ENCODE measurements at places on chromosomes 7 and 10.

DNA sequence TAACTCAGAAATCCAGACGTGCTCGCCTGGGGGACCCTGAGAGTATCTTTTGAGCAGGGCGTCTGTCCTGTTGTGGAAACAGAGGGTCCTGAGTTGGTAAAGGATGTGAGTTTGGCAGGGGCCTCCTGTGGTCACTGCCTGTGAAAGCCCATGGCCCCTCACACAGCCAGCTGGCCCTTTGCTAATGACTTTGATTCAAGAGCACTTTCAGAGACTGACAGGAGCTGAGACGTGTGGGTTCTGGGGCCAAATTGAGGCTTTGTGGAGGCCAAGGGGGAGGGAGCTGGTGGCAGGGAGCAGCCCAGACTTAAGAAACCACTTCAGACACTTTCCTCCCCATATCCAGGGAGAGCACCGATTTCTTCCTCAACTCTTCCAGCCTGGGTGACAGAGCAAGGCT, 459.4 kb upstream of the FOXK1 start:
- no peak for DNase-seq

DNA sequence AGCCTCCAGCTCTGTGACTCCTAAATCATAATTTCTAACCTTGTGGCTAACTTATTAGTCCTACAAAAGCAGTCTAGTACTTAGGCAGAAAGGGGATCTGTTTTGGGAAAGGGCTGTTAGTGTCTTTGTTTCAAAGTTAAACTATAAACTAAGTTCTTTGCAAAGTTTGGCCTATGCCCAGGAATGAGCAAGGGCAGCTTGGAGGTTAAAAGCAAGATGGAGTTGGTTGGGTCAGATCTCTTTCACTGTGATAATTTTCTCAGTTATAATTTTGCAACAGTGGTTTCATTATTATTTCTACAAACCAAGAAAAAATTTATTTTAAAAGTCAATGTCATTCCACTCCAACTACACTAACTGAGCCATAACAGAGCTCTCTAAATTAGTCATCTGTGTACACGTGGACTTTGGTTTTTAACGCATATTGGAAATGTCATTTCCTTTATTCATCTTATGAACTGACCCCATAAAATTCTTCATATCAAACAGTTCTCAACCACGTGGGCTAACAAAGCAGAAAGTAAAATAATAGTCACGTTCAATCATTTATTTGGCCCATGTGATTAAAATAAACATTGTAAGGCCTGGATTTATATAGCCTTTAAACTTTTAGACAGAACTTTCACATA, 143.2 kb upstream of the C7orf33 start:
- DNase-seq = no peak

GRCh38 chr7:95139922-95140321, 184.4 kb downstream of the PON1 start:
- no peak for DNase-seq

DNA sequence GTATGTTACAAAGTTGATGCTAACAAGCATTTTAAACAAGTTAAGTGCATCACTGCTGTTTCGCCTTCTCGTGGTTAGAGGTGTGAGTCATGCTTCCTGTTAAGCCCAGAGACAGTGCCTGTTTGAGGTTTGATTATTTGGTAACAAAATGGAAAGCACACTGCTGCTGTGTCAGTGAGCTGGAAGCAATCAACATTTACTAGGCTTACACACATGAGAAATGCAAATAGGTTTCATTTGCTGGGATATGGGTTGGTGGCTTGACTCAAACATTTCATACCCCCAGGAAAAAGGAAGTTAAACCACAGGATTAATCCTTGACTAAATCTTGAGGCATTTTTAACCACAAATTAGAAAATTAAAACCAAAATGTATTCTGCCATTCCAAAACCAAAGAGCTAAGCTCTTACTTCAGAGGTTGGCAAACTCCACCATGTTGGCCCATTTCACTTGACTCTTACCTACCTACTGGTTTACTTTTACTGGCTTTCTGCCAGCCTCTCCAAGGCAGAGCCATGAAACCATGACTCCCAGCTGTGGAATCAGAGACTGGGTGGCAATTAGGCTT, 139.2 kb downstream of the ETV1 start:
- DNase-seq = no peak

DNA sequence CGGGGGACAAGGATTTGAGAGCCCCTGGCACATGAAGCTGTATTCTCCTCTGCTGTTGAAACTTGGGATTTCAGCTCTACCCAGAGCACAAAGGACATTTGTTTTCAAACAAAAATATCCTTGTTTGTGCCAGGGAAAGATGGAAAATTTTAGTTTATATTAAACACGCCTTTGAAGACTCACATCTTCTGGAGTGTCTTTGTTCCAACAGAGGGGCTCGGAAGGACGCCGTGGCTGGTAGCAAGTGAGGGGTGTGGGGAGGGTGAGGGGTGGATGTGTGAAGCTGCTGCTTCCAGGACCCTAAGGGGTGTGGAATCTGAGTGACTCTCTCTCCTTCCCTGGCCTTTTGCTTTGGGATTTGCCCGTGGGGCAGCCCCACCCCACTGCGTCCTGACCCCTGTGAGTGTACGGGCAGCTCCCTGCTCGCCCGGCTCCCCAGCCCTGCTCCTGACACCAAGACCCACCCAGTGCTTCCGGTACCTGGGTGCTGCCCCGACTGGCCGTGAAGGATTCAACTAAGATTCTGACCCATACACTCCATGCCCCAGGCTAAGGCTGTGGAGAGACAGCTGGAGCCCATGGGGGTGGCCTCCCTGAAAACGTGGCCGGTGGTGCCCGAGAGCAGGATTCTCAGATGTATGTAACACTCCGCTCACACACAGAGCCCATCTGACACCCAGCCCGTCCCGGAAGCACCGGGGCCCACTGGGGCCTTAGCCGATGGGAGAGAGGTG, 59.6 kb downstream of the ZRANB1 start:
- peak; percentile 86 for DNase-seq

- no peak for DNase-seq
Observed at GRCh38 chr10:128431083-128431482, 304.9 kb upstream of the MKI67 start.

DNA sequence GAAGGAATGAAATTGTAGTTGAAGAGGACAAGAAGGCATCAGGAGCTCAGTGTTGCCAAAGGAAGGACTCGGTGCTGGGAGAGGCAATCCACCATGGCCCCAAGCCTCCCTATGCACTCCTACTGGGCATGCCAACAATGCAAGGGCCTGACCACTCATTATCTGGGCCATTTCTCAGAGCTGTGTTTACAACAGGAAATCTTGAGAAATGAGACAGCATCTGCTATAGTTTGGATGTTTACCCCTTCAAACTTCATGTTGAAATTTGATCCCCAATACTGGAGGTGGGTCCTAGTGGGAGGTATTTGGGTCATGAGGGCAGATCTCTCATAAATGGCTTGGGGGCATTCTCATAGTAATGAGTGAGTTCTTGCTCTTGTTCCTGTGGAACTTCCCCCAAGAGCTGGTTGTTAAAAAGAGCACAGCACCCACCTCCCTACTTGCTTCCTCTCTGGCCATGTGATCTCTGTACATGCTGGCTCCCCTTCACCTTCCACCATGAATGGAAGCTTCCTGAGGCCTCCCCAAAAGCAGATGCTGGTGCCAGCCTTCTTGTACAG, 50.8 kb upstream of the AOAH start:
- DNase-seq = no peak

DNA sequence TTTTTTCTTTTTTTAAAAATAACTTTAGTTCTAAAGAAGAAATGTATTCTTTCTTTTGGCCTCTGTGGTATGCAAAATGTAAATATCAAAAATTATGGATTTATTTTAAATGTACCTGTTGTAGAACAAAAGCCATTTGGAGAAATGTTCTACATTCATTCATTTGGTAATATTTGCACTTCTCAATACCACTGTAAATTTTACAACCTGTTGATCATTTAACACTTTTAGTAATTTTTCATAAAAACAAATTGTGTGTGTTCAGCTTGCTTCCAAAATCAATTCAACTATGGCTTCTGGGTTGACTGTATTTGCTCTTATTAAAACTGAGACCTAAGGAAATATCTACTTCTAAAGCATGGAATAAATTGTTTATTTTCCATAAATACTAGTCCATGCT, 2.3 kb upstream of the IGF2BP3 start:
- DNase-seq = no peak

DNA sequence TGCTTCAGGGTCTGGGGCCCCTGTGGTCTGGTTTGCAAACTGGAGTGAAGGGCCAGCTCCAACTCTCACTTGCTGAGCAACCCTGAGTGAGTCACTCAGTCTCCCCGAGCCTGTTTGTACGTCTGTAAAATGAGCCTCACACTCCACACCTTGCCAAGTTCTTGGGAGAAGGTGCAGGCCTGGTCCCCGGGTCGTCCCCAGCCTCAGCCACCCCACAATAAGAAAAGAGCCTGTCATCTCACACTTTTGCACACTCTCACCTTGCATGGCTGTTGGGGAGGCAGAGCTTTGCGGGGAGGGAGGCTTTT, 5.2 kb downstream of the GRIFIN start:
- DNase-seq = no peak

- no peak for DNase-seq
Observed at GRCh38 chr10:70324951-70325781, 41.4 kb upstream of the NPFFR1 start.

GRCh38 chr10:65827359-65827758, 1098.5 kb upstream of the LRRTM3 start:
- DNase-seq = no peak

DNA sequence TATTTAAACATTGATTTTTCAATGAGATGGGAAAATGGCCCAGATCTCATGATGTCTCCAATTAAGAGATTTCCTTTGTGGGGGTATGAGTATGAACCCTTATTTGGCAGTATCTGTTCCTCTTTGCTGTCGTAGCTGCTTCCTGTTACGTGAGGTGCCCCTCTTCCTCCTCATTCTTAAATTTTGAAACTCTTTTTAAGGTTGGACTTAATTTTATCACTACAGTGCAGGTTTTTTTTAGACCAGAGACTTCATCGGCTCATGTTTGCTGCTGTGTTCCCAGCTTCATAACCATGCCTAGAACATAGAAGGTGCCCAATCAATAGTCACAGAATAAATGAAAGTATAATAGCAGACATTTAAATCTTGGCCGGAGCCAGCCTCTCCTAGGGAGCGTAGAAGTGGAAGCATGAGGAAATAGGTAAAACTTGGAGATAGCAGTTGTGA, 2.4 kb downstream of the MIOS start:
- no peak for DNase-seq

- DNase-seq = no peak
Observed at GRCh38 chr7:132414857-132415256, 161.4 kb downstream of the PLXNA4 start.

GRCh38 chr7:30703756-30704155, 21.5 kb upstream of the CRHR2 start:
- DNase-seq = no peak

GRCh38 chr7:28835800-28836199, 122.3 kb downstream of the TRIL start:
- no peak for DNase-seq

DNA sequence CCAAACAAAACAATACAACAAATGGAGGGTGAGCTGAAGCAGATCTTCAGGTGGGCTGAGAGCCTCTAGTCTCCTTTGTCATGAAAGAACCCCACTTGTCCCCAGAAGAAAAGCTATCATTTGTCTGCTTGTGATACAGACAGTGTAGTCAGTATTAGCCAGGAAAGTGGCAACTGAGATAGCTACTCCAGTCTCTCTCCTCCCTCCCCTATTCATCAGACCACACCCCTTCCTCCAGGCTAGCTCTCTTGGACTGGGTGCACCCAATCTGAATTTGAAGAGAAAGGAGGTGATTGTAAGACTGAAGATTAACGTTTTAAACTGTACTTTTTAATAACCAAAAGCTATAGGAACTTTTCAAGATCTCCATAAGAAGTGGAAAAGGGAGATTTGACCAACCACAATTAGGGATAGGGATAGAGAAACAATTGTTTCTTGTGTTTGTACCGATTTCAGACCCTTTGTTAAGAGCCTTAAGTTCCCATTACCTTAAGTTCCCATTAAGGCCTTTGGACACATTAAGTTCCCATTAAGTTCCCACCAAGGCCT, 14.1 kb downstream of the BMPR1A start:
- DNase-seq = no peak

- DNase-seq = no peak
Observed at GRCh38 chr7:88401009-88401623, 94.4 kb upstream of the STEAP4 start.

DNA sequence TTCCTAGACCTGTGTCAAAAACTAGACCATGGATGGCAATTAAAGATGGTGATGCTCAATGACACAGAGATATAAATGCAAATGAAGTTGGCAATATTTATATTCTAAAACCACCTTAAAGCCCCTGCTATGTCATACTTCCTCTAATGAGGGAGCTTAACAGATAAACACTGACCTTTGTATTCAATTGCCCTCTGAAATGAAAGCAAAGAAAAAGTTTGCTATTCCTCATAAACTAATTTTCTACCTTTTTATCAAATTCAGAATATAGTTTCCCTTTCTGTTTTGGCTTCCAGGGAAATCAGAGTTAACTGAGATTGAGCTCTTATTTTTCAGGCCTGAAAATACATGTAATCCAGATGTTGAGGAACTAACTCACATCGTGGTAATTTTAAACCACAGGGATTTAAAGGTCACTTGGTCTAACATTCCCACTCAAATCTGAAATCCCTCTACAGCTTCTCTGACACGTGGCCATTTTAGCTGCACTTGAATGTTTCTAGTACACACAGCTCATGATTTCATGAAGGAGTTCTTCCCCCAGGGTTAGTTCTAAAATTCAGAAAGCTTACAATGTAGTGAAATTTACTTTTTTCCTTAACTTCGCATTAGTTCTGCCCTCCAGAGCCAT, 37.9 kb upstream of the ABCB5 start:
- no peak for DNase-seq

- no peak for DNase-seq
Observed at GRCh38 chr7:140209866-140210609, 33.3 kb upstream of the KDM7A start.

DNA sequence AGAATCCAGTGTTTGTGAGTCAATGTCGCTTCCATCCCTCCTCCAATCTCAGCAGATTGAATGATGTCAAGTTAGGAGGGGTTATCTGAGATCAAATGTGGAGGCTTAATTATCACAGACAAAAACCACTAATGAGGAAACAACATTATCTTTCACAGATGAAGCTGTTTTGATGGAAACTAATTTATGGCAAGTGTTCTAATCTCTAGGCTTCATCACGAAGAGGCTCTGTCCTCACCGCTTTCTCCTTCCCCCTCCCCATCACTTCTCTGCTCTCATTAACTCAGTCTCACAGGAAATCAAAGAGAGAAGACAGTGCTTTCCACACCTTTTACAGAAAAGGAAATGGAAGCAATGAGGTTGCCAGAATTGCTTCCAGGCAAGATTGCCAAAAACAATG, 283.7 kb downstream of the BMPER start:
- no peak for DNase-seq

DNA sequence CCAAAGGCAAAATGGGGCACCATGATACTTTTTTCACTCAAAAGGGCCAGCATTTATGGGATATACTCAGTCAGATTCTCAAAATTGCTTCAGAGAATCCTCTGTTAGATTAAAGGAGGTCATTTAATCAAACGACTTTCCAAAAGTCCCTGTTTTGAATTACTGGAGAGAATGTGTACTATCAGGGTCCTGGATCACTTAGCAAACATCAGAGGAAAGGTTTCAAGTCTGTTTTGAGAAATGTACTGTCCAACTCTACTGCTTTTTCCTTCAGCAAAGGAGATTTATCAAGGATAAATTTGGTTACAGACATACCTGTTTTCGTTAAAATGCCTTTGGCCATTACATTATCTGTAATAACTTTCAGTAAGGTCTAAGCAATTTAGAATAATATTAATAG, 340.9 kb downstream of the GFRA1 start:
- no peak for DNase-seq
